ENCODE measurements at places on chromosomes 2 and 18. TPM values are rescaled to one million over a fixed set of nuclear protein-coding genes. Genes with fewer than 3 reads are reported as not detected.

The ALPG gene
- total RNA-seq = not detected

The IL36A gene
- not detected for total RNA-seq

The SERPINB4 gene
- 2.6 TPM for total RNA-seq

The GRHL1 gene
- 18.0 TPM for total RNA-seq

The SNORC gene
- 0.33 TPM for total RNA-seq

GRCh38 chr2:112642561-112642960, 3.2 kb upstream of the SLC20A1 start:
- no peak for DNase-seq

DNA sequence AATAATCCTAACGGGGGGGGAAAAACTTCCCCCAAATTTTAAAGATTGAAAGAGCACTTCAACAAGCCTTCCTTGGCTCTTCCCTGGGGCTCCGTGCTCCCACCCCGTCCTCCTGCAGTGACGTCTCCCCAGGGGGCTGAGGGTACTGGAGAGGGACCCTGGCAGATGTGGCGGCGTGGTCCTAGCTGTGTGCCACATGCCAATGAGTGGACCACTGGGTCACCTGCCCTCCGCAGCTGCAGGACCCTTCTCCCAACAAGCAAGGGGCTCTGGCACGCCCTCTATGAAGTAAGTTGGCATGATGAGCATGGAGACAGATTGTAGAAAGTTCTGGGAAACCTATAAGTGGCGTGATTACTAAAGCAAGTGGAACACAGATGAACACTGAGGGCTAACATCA, 46.7 kb downstream of the PXDN start:
- no peak for DNase-seq

DNA sequence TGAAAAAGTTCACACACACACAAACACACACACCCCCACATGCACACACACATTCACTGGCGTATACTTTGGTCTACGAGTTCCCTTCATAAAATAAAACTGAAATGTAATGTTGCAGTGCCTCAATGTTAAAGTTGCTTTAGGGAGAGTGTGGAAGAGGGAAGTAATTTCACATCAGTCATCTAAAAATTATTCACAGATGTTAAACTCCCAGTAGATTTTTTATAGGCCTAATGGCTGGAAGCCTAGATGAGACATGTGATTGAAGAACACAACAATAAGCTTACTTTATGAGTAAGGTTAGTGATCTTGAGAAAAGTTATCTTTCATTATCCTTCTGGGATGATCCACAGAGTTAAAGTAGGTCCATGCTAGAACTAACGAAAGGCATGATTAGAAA, 506.7 kb upstream of the CNTNAP5 start:
- no peak for DNase-seq

GRCh38 chr2:107525406-107525805, 301.3 kb upstream of the RGPD4 start:
- DNase-seq = no peak

DNA sequence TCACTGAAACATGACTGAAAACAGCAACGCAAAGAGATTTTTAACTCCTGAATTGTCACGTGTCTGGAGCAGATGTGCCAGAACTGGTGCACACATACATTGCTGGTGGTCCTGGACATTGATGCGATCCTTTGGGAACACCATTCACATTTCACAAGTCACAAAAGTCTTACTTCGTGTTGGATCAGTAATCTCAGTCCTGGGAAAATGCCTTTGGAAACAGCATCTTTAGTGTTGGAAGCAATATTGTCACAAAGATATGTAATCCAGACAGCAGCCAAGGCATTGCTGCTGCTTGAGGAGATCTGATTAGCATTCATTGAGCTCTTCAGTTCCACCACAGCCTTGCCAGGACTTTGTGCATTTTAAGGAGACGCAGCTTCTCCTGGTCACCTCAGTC, 126.2 kb upstream of the SH3BP4 start:
- no peak for DNase-seq

GRCh38 chr2:217868911-217869334, 133.9 kb downstream of the TNS1 start:
- DNase-seq = no peak
